Memory B cell (primary cell): ENCODE measurements at places on chromosomes 12 and 14.

GRCh38 chr12:107339487-107339886, 246.1 kb upstream of the CRY1 start:
- no peak for DNase-seq

DNA sequence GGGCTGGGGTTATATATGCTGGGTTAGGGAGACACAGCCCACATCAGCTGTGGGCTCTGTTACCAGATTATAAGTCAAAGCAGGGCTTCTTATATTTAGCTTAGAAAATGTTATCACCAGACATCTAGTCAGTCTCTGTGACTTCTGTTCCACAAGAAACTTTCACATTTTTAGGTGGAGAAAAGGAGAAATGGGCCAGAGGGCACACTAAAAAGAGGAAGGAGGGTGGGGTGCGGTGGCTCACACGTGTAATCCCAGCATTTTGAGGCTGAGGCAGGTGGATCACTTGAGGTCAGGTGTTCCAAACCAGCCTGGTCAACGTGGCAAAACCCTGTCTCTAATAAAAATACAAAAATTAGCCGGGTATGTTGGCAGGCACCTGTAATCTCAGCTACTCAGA, 28.0 kb upstream of the SLC38A1 start:
- no peak for DNase-seq

- DNase-seq, result no peak
Measured at GRCh38 chr12:85484387-85484786, 204.4 kb downstream of the ALX1 start.

GRCh38 chr12:52537101-52537500, 15.8 kb downstream of the KRT71 start:
- no peak for DNase-seq

DNA sequence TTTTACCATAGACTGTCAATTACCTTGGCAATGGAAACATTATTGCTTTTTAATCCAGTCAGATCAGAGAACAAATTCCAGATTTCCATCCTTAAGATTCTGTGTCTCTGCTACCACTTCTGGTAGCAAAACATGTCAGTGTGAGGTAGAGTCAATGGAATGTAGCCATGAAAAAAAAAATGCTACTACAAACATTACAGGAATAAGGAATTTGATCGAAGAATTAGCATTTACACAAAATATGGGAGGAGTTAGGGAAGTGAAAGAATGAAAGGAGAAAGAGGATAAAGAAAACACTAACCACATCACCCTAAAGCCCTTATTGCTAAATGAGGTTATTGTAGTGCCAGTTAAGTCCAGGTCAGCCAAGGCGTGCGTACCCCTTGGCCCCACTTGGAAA, 9.2 kb downstream of the MED21 start:
- DNase-seq, result no peak

DNA sequence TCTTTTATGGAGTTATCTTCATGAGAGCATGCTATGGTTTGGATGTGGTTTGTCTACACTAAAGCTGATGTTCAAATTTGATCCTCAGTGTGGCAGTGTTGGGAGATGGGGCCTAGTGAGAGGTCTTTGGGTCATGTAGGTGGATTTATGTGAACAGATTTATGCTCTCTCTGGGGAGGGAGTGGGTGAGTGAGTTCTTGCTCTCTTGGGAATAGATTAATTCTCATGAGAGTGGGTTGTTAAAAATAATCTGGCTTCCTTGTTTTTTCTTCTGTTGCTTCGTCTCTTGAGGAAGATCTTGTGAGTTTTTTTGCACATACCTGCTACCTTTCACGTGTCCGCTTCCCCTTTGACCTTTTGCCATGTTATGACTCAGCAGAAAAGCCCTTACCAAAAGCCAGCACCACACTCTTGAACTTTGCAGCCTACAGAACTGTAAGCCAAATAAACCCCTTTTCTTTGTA, 20.5 kb downstream of the DERA start:
- peak; percentile 15 for DNase-seq
